Activated CD4-positive, alpha-beta T cell treated with anti-CD3 and anti-CD28 coated beads, Interleukin-2, amount 10 ng/mL, durations not matched to agents 24 days and 14 days (primary cell): ENCODE measurements at places on chromosomes 5 and 9. TPM values are rescaled to one million over a fixed set of nuclear protein-coding genes. Genes with fewer than 3 reads are reported as not detected.

DNA sequence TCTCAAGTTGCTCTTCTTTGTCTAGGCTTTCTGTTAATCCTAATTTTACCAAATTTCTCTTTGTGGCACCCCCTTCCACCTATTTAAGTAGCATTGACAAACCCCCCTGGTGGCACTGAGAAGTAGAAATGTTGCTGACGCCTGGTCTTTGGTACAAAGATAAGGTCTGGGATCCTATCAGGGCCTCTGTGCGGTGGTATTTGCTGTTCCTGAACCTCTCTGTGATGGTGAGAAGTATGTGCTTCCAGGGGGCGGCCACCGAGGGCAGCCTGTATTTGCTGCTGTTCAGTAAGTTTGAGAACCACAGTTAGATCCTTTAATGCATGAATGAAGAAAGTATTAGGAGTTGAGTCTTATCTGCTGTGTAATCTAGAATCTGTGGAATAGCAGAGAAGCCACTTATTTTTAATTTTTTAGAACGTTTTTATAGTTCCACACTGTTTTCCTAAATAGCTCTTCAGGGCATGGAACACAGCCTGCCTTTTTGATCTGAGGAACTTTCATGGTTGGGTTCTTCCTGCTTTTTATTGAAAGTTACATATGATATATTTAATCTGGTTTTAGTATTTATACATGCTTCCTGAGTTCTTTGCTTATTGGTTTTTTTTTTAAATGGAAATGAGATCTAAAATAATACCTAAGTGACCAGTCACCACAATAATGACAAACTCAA, 124.2 kb downstream of the TRIO start:
- peaks cover 6% of the 10 kb centered on the region for H3K4me1 ChIP-seq
- no peaks in the 10 kb centered on the region for H3K36me3 ChIP-seq
- no peak overlapping the region for H3K27ac ChIP-seq

DNA sequence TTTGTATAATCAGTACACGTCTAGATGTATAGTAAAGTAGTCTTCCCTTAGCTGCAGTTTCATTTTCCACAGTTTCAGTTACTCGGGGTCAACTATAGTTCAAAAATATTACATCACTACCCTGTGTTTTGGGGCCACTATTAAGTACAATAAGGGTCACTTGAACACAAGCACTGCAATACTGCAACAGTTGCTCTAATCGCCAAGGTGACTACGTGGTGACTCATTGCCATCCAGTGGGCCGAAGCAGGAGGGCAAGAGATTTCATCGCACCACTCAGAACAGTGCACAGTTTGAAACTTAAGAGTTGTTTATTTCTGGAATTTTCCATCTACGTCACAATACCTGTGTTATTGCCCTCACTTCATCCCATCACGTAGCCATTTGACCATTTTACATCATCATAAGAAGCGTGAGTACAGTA, at the start of gene ARL14EPL:
TSS of gene ARL14EPL (plus strand) at position 379 of the 424 bp plus-strand sequence. CDS start 18,994 bp downstream, outside the sequence.
- no peak within 1 kb of the TSS for H3K27ac ChIP-seq
- H3K4me3 ChIP-seq = no peak within 1 kb of the TSS
- H3K4me1 ChIP-seq = no peaks in the 10 kb centered on the region
- DNase-seq = no peak

- H3K36me3 ChIP-seq = no peaks in the 10 kb centered on the region
- H3K4me3 ChIP-seq = no peak overlapping the region
- no peak overlapping the region for H3K27ac ChIP-seq
- peaks cover 13% of the 10 kb centered on the region for H3K27me3 ChIP-seq
Measured at GRCh38 chr5:65100911-65101631, 332.3 kb downstream of the CWC27 start.

Gene PTAR1
- total RNA-seq = 51.0 and 56.1 TPM in 2 replicates

Gene PAEP
- total RNA-seq = not detected in 2 replicates
